ENCODE measurements at places on chromosomes 2 and 18. TPM values are rescaled to one million over a fixed set of nuclear protein-coding genes. Genes with fewer than 3 reads are reported as not detected.

The ALPP gene
- not detected for total RNA-seq

DNA sequence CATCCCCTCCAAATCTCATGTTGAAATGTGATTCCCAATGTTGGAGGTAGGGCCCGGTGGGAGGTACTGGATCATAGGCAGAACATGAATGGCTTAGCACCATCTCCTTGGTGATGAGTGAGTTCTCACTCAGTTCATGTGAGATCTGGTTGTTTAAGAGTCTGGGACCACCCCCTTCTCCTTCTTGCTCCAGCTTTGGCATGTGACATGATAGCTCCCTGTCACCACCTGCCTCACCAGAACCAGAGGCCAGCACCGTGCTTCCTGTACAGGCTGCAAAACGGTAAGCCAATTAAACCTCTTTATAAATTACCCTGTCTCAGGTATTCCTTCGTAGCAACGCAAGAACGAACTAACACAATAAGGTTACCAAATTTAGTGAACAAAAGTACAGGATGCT is 95.4 kb downstream of the ZBTB7C start:
- DNase-seq = no peak

The CTAGE1 gene
- total RNA-seq = not detected

DNA sequence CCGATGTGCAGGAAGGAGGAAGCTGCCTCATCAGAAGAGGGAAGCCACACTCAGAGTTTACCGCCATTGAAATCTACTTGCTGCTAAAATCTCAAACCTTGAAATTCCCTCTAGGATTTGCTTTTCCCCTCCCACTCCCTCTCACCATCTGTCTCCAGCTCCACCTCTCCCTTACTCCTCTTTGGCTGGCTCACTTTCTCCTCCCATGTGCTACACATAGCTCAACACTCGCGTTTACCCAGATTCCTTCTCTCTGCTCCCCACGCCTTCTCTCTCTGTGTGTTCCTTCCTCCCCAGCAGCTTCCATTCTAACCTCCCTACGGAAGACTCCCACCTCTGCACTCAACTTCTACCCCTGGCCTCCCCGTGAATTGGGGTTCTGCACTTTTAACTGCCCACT is 143.1 kb downstream of the DNER start:
- DNase-seq = no peak

The PID1 gene
- 0.68 TPM for total RNA-seq

The SLC38A11 gene
- total RNA-seq = 0.34 TPM

DNA sequence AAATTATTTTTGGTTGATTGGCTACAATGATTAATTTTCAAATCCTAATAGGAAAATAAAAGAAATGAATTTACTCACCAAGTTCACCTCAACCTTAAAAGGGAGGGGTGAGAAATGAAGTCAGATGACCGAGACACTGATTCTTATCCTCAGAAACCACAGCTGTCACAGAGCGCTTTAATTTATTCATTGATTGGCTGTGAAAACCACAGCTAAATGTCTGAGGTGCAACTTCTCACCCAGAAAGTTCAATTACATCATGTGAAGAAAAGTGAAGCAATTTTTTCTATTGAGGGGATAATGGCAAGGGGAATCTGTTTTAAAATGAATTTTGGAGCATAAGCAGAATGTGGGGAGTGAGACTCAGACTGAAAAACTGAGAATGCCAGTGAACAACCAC is 128.4 kb downstream of the RNF152 start:
- no peak for DNase-seq

The CABLES1 gene
- total RNA-seq = 51.2 TPM

GRCh38 chr18:477565-477964 is 22.9 kb downstream of the COLEC12 start:
- DNase-seq = no peak

- DNase-seq = no peak
These were observed 284.5 kb downstream of the ZNF521 start for GRCh38 chr18:25067275-25068025.

The KCNF1 gene
- 2.3 TPM for total RNA-seq

GRCh38 chr2:105257981-105258380 is 16.4 kb downstream of the GPR45 start:
- no peak for DNase-seq

DNA sequence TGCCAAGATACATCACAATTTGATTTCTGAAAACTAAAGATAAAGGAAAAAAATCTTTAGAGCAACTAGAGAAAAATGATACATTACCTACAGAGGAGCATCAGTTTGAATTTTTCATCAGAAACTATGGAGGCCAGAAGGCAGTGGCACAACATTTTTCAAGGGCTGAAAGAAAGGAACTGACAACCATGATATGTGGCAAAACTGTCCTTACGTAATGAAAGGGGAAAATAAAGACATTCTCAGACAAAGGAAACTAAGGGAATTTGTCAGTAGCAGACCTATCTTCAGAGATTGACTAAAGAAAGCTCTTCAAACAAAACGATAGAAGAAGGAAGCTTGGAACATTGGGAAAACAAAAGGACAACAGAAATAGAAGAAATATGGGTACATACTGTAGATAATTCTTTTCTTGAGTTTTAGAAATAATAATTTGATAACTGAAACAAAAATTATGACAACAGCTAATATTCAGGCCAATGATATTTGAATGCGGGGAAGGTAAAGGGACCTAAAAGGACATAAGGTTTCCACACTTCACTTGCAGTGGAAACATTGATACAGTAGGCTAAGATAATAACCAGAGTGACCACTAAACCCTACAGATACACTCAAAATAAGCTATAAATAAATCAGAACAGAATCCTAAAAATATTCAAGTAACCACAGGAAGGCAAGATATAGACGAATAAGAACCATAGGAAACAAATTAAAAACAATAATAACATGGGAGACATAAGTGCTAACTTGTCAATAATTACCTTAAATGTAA is 70.0 kb upstream of the NPAS2 start:
- DNase-seq = no peak

The FOXD4L1 gene
- total RNA-seq = not detected

DNA sequence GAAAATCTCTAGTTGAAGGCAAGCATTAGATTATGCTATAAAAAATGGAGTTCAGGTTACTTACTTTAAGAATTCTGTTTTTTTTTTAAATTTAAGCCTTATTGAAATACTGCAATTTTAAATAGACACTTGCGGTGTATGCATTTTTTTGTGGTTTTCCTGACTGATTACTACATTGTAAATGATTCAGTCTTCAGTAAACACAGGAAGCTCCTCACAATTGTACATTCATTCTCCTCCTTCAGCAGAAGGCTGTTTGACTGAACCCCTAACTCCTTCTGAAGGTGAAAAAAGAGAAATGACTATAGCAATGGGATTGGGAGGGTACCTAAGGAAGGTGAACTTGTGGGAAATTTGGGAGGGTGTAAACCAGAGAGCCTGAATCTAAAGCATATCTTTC is 136.1 kb downstream of the GCA start:
- DNase-seq = no peak

The GKN2 gene
- total RNA-seq = not detected

- DNase-seq = peak; percentile 84
These were observed 12.4 kb downstream of the NIF3L1 start for GRCh38 chr2:200901459-200902072.

The NEUROD1 gene
- total RNA-seq = not detected

The OBSL1 gene
- total RNA-seq = 20.6 TPM

- DNase-seq = no peak
These were observed 120.2 kb downstream of the MYO3B start for GRCh38 chr2:170298115-170298514.

The CNDP1 gene
- total RNA-seq = not detected

- DNase-seq = no peak
These were observed 67.1 kb downstream of the ACTR2 start for GRCh38 chr2:65294701-65295100.

The TMEM247 gene
- not detected for total RNA-seq

- no peak for DNase-seq
These were observed 216.6 kb downstream of the HNMT start for GRCh38 chr2:138180692-138181386.

DNA sequence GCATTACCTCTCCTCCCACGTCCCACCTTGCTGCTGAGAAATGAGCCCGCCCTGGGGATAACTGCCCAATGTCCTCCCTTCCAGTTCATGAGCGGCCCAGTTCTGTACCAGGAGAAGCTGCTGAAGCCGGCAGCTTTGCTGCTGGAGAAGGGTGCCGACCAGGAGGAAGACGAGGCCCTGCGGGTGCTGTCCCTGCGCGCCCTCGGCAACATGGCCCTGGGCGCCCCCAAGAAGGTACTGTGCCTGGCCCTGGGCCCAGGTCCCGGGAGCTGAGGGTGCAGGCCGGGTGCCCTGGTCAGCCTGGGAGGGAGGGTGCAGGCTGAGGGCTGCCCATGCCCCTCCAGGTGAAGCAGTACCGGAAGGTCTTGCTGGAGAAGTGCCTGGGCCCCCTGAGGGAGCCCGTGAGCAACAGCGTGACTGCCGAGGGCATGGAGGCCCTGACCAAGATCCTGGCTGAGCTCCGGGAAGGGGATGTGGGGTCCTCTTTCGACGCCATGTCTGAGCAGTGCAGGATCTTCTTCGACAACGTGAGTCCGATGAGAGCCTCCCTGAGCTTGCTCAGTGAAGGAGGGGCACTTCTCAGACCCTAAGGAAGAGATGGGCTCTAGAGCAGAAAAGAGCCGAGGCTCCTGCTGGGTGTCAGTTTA is 25.7 kb downstream of the HJURP start:
- DNase-seq = no peak

The HTR2B gene
- 0.19 TPM for total RNA-seq

The ANO7 gene
- 0.68 TPM for total RNA-seq

The SCN3A gene
- total RNA-seq = 0.35 TPM

DNA sequence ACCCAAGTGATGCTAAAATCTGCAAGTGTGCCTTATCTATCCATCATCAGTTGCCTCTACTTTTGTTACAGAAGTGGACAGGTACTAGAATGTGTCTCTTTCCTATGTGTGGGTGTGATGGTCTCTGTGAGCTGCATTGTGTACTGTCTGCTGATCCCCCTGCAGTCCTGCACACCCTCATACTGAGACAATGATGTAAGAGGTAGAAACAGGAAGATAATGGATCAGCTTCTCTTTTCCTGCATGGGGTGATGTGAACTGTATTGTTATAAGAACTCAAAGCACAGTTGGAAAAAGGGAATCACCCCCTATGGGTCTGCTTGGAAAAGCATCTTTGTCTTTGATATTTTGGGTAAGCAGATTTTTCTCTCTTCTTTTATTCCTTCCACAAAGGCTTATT is 537.6 kb upstream of the CDH2 start:
- DNase-seq = no peak

DNA sequence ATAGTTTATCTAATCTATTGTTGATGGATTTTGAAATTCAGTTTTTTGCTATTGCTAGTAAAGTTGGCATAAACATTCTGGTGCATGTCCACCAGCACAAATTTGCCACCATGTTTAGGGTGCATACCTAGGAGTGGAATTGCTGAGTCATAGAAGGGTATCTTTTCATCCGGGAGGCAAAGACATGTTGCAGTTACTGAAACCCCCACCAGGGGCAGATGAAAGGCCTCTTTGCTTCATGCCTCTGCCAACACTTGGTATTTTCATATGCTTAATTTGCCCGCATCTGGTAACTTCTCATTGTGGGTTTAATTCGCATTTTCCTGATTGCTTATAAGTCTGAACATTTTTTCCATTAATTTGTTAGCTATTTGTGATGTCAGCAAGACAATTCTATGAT is 8.2 kb downstream of the DCC start:
- no peak for DNase-seq

The AOX1 gene
- total RNA-seq = 3.8 TPM

DNA sequence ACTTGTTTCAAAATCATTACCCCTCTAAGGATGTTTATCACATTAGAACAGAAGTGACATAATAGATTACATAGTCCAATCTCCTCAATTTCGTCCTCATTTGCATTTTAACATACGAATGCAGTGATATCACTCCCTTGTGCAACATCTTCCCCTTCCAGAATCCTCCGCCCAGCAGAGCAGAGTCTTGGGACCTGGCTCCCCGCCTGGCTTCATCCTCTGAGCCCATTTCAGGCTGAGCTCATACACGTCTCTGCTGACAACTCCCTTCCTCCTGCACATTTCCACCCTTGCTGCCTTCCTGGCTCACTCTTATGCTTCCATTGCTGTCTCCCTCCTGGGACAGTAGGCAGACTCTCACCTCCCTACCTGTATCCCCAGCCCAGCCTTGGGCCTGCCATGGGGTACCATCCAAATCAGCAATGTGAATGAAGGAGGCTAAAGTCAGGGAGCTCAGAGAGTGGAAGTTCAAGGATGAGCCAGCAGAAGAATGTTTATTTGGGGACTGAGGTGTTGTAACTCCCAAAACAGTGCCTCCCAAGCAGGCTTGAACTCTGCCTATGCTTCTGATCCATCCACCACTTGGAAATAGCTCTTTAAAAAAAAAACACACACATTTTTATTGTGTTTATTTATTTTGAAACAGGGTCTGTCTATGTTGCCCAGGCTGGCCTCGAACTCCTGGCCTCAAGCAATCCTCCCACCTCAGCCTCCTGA is 165.2 kb downstream of the TMEM200C start:
- no peak for DNase-seq

The SPAG16 gene
- total RNA-seq = 13.8 TPM

- no peak for DNase-seq
These were observed 485.2 kb downstream of the PTPRM start for GRCh38 chr18:8052237-8052701.

GRCh38 chr2:191436368-191437055 is 191.3 kb downstream of the MYO1B start:
- no peak for DNase-seq

The SNRNP200 gene
- total RNA-seq = 81.1 TPM

DNA sequence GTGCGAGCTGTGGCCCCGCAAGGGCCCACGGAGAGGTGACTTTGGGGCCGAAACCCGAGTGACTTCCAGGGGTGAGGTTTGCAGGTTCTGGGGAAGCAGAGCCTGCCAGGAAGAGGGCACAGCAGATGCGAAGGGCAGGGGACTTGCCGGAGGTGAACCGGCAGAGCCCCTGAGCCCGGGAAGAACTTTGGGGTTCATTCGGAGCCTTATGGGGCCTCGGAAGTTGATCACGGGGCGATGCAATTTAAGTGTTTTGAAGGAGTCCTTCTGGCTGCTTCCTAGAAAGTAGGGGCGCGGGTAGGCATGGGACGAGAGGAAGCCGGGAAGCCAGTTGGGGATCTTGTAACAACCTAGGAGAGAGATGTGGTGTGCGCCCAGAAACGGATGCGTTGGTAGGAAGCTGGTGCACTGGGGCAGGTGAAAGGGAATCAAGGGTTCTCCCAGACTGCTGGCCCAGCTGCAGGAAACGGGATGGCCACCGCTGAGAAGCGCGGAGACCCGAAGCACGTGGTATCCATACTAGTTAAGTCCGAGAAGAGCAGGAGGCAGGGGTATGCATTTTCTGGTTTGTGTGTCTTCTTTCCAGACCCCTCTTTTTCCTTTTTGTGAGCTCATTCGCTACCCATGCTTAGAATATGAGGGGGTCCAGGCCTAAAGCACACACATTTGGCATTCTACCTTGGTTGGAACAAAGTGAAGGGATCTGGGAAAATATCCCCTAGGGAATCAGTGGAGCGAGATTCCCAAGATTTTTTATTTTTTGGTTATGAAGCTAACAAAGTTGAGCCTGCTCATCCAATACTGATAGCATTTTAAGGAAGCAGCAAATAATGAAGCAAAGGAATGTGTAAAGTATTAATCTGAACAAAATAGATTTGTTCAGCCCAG is 758 bp downstream of the SCLY start:
- no peak for DNase-seq

GRCh38 chr18:49481317-49481716 is 5.7 kb downstream of the C18orf32 start:
- no peak for DNase-seq

Data from glomerular endothelial cell (primary cell).